ENCODE measurements at places on chromosomes 13 and 19. TPM values are rescaled to one million over a fixed set of nuclear protein-coding genes. Genes with fewer than 3 reads are reported as not detected.

GRCh38 chr19:18278521-18279265 is 2.7 kb downstream of the JUND start:
- peak; percentile 9 for DNase-seq

- DNase-seq: peak; percentile 31
Measured at GRCh38 chr13:91647361-91647990, 249.1 kb downstream of the GPC5 start.

DNA sequence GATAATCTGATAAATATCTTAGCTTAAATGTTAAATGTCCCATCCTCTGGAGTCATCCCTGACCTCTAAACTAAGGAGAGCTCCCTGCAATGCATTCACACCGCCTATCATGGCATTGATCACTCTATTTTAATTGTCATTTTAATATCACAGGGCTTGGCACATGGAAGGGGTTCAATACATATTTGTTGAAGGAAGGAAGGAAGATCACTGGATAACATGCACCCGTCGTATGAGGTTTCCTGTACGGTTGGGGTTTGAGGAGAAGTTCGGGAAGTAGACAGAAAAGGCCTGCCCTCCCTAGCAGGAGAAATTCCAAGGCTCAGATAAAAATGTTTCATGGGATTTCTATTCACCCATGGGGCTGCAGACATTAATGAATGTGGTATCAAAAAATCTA is 102.0 kb downstream of the MBNL2 start:
- DNase-seq: no peak

DNA sequence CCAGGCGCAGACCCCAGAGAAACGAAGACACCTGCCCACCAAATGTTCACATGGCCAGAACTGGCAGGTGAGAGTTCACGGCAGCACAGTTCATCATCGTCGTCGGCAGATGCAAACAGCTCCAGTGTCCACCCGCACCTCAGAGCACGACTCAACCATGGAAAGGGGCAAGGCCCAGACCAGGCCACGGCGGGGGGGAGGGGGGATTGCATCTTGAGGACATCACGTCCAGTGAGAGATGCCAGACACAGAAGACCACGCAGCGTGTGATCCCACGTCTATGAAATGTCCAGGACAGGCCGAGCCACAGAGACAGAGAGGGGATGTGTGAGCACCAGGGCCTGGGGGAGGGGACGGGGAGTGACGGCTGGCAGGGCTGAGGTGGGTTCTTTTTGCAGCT is 7.3 kb downstream of the RNF126 start:
- DNase-seq: no peak

- no peak for DNase-seq
Measured at GRCh38 chr19:54694648-54695047, 29.6 kb upstream of the KIR3DL3 start.

- no peak for DNase-seq
Measured at GRCh38 chr19:7492142-7492541, 3.3 kb upstream of the PEX11G start.

DNA sequence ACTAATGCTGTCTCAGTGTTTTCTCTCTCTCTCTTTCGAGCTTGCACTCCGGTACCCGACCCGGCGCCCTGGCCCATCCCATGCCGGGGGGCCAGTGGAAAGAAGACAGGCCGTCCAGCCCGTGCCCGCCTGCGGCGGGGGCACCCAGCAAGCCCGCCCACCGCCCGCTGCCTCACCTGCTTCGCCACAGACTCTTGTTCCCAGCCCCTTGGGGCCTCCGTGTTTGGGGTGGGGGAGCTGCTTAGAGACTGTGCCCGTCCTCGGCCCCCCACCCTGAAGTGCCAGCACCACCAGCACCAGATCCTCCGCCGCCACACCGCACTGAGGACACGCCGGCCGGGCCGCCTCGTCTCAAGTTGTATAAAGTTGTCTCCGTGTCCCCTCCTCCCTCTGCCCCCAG is 2.4 kb downstream of the LENG9 start:
- no peak for DNase-seq

DNA sequence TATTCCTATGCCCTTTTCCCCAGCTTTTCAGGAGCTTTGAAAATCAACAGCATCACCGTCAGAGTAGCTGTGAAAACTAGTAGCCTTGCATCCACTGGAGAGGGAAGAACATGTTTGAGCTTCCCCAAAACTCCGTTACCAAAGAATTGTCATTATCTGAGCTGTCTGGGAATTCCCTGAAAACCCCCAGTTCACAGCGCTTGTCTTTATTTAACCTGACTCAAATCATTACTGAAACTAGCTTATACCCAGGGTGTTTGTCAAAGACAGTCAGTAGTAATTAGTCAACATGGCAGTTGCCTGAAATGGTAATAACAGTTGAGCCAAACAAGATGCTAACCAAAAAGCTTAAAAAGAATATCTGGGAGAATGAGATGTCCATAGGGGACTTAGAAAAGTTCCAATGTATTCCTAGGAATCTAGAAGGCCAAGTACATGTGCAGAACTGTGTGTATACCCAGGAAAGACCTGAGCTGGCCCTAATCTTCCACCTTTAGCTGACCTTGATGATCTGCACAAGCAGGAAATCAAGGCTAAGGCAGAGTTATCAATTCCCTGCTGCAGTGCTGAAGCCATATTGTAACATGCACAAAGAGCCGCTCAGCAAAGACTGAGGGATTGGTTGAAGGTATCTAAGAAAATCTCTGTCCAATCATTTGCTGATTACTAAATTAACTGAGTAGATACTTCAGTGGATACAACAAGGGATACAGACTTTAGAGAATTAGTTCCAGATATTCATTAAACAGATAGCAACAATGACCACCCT is 130.8 kb downstream of the KL start:
- no peak for DNase-seq

GRCh38 chr19:43501661-43502418 is 2.7 kb downstream of the PHLDB3 start:
- no peak for DNase-seq

DNA sequence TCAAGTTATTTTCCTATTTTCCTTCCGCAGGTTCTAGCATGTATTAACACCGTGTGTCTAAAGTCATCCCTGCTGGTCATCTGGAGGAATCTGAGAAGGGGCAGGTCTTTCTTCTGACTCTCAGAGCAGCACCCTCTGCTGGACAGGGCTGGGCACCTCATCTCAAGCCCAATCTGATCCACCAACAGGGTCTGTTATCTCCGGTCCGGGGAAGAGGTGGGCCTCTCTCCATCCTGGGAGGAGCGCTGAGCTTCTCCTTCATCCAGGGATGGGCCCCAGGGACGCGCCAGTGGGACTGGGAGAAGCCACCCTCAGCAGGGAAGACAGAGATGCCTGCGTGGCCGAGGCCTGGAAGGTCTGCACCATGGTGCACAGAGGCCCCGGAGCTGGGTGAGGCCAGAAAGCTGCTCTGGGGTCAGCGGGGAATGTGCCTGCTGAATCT is 26.0 kb upstream of the ZNF331 start:
- peak; percentile 19 for DNase-seq

GRCh38 chr19:58059671-58060078 is 593 bp downstream of the ZNF135 start:
- DNase-seq: no peak

DNA sequence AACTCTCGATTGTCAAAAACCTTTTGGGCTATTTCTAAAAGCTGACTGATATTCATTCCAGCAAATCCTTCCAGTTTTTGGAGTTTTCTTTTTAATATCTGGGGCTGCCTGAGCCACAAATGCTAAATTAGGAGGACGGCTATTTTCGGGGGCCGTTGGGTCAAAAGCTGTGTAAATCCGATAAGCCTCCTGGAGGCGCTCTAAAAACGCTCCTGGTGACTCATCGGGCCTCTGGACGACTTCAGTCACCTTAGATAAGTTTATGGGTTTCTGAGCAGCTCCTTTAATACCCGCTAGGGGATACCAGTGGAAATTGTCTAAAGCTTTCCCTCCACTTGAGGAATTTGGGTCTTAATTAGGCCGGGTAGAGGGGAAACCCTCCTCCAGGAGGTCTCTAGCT is 66.4 kb downstream of the ZNF730 start:
- no peak for DNase-seq

GRCh38 chr13:57311009-57311586 is 144.1 kb downstream of the PRR20E start:
- DNase-seq: no peak

DNA sequence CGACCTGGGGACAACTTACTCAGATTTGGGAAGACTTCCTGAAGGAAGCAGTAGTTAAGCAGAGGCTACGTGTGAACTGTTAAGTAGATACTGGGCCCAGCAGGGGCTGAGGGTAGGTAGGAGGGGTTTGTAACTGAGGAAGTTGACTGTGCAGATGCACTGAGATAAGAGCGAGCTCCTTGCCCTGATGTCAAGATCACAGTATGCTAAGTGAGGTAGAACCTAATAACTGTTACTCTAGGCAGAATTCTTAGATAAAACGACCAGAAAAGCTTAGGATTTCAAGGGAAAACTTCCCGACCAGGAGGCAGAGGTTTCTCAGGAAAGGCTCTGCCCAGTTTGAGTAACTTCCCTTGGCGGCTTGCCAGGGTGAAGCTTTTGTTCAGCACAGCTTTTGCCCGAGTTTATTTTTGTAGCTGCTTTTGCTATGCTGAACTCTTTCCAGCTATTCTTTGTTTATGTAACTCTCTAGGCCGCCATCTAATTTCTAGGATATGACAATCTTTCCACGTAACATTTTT is 632.1 kb downstream of the DIAPH3 start:
- peak; percentile 81 for DNase-seq

DNA sequence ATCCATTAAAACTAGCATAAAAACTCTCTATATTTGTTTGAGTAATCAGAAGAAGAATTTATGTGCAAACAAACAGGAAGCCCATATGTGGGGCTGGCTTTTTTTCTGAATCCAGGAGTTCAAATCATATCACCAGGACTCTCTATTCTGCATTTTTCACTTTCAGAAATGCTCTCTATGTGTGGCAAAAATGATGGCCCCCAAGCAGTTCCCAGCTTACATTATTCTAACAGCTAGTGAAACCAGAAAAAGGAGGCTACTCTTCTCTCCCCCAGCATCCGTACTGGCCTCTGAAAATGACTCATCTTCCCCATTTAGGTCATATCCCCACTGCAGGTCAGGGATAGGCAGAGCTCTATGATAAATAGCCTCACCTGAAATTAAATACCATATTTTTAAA is 20.4 kb downstream of the RBM26 start:
- DNase-seq: no peak

DNA sequence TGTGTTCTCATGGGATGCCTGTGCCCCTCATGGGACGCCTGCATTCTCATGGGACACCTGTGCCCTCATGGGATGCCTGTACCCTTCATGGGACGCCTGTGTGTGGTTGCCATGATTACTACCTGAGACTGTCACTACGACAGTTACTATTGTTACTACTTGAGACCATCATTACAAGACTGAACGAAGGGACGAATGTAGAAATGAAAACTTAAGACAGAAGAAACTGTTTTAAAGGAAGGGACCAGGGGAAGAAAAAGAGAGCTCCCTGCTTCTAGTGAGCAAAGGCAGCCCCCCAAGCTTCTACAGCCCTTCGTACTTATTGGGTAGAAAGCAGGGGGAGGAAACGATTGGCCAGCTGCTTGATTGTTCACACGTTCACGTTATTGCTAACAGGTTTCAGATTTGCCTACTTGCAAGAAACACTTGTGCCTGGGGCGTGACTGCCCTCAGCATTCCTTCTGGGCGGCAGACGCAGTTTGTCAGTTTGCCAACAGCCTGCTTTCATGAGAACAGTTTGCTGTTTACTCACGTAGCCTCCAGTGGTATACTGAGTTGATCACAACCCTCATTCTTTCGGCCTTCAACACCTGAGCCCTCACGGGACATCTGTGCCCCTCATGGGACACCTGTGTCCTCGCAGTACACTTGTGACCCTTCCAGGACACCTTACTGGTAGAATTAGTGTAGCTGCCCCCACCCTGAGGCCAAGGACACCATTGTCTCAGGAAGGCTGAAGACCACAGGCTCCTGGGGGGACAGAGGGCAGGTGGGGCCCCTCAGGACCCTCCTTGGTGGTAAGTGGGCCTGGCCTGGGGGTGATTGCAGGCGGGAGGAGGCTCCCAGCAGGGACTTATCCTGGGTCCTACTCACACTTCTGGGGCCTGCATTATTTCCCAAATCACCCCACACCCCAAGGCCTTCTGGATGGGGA is 2.5 kb upstream of the S1PR4 start:
- DNase-seq: peak; percentile 90

DNA sequence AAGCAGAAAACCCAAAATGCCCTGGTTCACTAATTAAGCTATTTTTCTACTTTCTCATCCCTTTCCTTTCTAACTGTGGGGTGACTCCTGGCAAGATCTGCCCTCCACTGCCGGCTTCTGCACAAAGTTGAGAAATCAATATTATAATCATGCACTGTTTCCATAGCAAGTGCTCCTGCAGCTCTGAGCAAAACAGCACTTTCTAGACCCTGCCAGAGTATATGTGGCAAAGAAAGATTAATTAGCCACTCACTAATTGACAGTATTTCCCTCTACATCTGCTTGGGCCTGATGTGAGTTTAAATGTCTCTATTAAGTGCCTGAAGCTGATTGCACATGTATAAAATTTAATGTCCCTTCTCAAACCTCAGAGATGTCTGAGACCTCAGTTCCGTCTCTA is 39.5 kb upstream of the FAM216B start:
- DNase-seq: no peak

DNA sequence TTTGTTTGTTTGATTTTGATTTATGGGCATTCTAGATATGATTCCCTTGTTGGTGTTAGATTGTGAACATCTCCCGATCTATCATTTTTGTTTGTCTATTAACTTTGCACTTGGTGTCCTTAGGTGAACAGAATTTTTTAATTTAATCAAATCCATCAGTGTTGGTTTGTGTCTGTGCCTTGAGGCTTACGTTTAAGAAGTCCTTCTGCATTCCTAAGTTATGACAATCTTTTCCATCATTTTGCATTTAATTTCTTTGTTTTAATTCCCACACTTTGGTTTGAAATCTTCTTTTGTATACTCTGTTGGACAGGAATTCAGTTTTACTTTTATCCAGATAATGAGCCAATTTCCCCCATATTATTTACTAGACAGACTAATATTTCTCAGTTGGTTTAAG is 421.7 kb downstream of the HS6ST3 start:
- no peak for DNase-seq

GRCh38 chr19:6092329-6093286 is 17.7 kb downstream of the RFX2 start:
- peak; percentile 91 for DNase-seq

- no peak for DNase-seq
Measured at GRCh38 chr19:33497778-33498175, 23.8 kb downstream of the PEPD start.

DNA sequence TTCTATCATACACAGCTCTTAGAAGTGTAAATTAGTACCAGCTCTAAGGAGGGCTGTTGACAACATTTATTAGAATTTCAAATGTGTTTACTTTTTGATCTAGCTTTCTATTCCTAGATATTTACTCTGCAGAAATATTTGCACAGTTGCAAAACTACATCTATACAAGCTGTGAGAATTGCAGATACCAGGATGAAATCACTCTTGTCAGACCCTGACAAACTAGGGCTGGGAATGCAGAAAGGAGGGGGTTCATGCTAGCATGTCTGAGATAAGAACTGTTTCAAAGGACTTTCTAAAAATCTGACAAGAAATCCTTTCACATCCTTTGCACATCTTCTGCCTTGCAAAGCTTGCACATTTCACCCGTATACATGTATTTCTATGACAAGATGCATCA is 11.8 kb upstream of the PABPC3 start:
- no peak for DNase-seq

MATK gene
- total RNA-seq: 0.35 TPM

PRDX2 gene
- total RNA-seq: 215 TPM

SYNGR4 gene
- not detected for total RNA-seq

ETV2 gene
- total RNA-seq: not detected

SLC1A6 gene
- not detected for total RNA-seq

TBXA2R gene
- not detected for total RNA-seq

ICAM4 gene
- 0.35 TPM for total RNA-seq

IL4I1 gene
- total RNA-seq: 25.7 TPM

FAM32A gene
- 192 TPM for total RNA-seq

ELSPBP1 gene
- not detected for total RNA-seq

SIGLEC6 gene
- total RNA-seq: not detected
